ENCODE measurements at places on chromosomes 7 and 10. TPM values are rescaled to one million over a fixed set of nuclear protein-coding genes. Genes with fewer than 3 reads are reported as not detected.

GRCh38 chr7:136133551-136133950 lies 156.4 kb upstream of the MTPN start:
- no peak for DNase-seq

DNA sequence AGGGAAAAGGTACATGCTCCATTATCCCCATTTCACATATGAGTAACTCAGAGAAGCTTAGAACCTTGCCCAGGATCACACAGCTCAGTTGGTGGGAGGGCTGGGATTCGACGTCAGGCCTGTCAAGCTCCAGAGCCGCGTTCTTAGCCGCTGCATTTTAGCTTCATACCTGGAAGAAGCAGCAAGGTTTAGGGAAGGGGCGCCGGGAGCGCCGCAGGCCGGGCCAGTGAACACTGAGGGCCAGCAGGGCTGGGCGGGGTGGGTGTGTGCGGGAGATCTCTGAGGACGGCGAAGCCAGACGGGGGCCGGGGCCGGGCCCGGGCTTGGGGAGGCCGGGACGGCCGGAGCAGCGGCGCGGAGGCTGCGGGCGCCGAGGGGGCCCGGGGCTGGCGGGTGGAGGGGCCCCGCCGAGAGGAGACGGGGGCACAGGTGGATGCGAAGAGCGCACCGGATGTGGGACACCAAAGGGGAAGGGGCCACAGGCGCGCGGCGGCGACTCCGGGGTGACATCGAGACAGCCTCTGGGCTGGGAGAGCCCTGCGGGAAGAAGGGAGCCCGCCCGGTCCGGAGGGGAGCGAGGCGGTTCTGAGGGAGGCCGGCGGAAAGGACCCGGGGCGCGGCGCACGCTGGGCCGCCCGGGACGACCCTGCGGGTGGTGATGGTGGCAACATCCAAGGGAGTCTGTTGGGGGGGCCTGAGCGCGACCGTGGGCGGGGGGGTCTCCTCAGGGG lies 498 bp downstream of the NDST2 start:
- DNase-seq: peak; percentile 82

GRCh38 chr7:5610500-5611186 lies 170.8 kb downstream of the RNF216 start:
- DNase-seq: no peak

DNA sequence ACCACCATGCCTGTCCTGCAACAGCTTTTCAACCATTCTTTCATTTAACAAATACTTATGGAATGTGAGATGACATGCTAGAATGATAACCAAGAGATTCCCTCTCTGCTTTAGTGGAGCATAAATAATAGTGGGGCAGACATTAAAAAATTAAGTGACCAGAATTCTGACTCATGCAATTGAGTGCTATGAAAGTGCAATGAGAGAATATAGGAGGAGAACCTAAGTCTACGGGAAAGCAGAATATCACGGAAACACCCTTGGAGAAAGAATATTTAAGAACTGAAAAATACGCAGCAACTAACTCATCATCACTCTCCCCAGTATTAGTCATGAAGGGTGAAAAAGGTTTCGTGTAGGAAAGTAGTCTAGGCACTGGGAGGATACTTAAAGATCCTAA lies 7.1 kb downstream of the KIF5B start:
- DNase-seq: no peak

RAB19 gene
- total RNA-seq: 9.1 TPM

- no peak for DNase-seq
Observed at GRCh38 chr10:44581996-44582395, 197.1 kb upstream of the CXCL12 start.

GRCh38 chr7:2540641-2541051 lies 14.7 kb downstream of the BRAT1 start:
- peak; percentile 27 for DNase-seq

TNKS2 gene
- 43.2 TPM for total RNA-seq

GRCh38 chr10:43574906-43575305 lies 490 bp upstream of the ZNF239 start:
- no peak for DNase-seq

GRCh38 chr7:130365511-130366441 lies 14.5 kb upstream of the CPA1 start:
- DNase-seq: no peak

- no peak for DNase-seq
Observed at GRCh38 chr7:4185136-4185535, 497.0 kb upstream of the FOXK1 start.

DNA sequence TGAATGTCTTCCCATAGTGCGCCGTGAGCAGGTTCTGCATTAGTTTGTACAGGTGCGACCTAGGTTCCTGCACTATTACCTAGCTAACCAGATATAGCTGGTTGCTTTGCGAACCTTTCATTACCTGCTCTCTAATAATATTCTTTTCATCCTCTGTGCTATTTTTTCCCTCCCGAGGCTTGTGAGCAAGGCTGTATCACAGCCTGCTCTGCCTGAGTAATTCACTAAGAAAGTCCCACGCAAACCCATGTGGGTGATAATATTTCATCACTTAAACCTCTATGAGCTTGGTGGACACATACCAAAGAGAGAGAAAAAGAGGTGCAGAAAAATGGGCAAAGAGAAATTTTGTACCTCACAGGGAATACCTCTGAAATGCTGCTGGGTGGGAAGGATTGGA lies 8.4 kb downstream of the INHBA start:
- no peak for DNase-seq

GRCh38 chr7:42045961-42046360 lies 191.0 kb downstream of the GLI3 start:
- no peak for DNase-seq

GJD4 gene
- total RNA-seq: not detected

DNA sequence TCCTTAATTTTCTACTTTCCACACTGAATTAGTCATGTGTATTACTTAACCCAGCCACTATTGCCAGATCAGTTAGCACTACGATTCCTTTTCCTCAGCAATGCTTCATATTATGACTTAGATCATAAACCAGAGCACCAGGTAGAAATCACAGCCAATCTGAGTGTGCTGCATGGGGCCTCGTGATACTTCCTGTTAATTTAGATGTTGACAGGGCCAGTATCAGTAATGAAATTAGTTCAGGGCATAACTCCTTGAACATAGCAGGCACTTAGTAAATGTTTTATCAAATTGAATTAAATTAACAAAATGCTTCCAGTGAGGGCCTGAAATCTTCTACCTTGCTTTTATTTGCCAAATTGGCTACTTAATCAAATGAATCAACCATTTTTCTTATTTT lies 169.3 kb upstream of the LRGUK start:
- DNase-seq: no peak

GRCh38 chr7:114988755-114989375 lies 67.0 kb downstream of the MDFIC start:
- DNase-seq: no peak

- DNase-seq: no peak
Observed at GRCh38 chr7:22894546-22894945, 71.9 kb upstream of the TOMM7 start.

EBLN1 gene
- not detected for total RNA-seq

TAS2R4 gene
- 1.9 TPM for total RNA-seq

DNA sequence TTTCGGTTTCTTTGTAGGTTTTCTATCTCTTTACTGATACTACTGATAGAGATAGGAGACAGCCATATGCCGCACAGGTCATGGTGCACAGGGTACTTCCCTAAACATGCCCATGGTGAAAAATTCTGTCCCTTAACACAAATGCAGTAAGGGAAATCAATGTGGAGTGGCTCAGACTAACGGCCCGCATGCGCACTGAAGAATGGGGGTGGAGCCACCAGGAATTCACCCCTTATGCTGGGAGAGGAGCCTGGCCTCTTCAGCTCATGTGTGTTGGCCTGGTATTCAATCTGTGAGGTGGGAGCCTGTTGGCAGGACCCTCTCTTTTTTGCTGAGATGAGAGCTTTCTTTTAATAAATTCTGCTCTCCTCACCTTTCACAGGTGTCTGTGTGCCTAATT lies 8.4 kb upstream of the URGCP start:
- no peak for DNase-seq

DNA sequence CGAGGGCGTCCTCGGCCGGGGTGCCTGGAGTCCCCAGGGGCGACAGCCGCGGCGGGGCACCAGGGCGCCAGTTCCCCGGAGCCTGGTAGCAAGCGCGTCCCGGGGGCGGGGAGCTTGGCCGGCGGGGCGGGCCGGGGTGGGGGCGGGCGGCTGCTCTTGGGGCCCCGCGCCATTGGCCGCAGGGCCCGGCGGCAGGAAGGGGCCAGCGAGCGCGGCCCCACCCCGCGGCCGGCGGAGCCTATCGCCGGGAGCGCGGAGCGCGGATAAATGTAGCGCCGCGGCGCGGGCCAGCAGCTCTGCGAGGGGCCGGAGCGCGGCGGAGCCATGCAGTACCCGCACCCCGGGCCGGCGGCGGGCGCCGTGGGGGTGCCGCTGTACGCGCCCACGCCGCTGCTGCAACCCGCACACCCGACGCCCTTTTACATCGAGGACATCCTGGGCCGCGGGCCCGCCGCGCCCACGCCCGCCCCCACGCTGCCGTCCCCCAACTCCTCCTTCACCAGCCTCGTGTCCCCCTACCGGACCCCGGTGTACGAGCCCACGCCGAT lies at the start of gene HHEX:
Gene HHEX, plus strand, starts transcription at position 293 of the 548 bp plus-strand sequence. Its CDS starts 32 bp downstream, at position 325.
- DNase-seq: no peak

NEUROD6 gene
- not detected for total RNA-seq

VWDE gene
- total RNA-seq: 5.5 TPM

DNA sequence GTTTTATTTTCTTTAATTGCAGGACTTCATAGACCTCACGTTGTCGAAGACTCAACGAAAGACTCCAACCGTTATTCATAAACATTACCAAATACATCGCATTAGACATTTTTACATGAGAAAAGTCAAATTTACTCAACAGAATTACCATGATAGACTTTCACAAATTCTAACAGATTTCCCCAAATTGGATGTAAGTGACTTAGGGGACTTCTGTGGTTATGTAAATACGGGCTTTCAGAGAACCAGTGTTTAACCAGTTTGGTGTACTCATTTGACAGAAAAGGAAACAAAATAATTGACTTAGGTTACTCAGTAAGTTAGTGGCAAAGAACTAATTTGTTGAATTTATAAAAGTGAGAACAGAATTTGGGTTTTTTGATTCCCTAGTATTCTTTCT lies 4.2 kb downstream of the GTPBP4 start:
- DNase-seq: no peak

MICU1 gene
- 24.6 TPM for total RNA-seq

DNA sequence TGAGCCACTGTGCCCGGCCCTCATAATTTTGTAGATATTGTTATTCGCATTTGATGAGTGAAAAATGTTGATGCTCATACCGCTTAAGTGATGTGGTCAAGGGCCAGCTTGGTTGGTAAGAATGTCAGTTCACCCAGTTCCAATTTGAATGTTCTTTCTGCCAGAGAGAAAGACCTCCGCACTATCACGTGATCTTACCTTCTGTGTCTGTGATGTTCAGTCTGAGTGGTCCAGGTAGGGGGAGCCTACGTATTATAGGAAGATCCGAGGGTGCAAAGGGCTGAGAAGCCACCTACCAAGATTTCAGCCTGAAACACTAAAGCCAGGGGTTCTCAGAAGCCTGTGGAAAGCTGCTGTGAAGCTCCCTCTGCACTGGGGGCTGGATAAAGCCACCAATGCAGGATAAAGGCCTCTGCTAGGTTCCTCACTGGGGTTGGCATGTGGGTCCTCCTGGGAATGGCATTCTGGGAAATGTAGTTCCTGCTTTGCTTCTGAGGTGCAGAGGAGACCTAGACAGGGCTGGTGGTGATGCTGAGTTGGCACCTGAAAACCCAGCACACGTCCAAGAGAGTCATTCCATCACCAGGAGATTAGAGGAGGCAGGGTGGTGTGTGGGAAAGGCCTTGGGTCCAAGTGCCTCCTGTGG lies 64.7 kb upstream of the AOAH start:
- no peak for DNase-seq

- DNase-seq: no peak
Observed at GRCh38 chr10:21742740-21743412, 208.8 kb downstream of the MLLT10 start.

ANKRD22 gene
- not detected for total RNA-seq

DNA sequence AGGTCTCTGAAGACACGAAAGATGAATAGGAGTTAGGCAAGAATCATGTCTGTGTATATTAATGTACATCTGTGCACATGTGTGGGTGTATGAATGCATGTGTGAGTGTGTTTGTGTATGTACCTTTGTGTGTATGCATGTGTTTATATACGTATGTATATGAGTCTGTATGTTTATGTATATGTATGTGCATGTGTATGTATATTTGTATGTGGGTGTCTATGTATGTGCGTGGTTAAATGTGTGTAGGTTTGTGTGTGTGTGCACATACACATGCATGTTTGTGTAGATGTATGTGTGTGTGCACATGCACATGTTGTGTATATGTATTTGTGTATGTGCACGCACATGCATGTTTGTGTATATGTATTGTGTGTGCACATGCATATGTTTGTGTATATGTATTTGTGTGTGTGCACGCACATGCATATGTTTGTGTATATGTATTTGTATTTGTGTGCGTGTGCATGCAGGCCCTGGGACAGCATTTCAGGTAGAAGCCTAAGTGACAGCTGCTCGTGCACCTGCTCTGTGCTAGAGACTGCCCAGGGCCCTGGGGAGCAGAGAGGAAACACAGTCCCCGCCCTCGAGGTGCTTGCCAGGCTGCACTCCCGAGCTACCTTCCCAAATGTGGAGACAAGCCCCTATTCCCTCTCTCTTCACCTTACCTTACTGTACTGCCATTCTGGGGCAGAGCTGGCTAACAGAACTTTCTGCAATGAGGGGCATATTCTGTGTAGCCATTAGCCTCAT lies 12.1 kb downstream of the PNLIPRP1 start:
- no peak for DNase-seq

UFSP1 gene
- total RNA-seq: 3.0 TPM

DNA sequence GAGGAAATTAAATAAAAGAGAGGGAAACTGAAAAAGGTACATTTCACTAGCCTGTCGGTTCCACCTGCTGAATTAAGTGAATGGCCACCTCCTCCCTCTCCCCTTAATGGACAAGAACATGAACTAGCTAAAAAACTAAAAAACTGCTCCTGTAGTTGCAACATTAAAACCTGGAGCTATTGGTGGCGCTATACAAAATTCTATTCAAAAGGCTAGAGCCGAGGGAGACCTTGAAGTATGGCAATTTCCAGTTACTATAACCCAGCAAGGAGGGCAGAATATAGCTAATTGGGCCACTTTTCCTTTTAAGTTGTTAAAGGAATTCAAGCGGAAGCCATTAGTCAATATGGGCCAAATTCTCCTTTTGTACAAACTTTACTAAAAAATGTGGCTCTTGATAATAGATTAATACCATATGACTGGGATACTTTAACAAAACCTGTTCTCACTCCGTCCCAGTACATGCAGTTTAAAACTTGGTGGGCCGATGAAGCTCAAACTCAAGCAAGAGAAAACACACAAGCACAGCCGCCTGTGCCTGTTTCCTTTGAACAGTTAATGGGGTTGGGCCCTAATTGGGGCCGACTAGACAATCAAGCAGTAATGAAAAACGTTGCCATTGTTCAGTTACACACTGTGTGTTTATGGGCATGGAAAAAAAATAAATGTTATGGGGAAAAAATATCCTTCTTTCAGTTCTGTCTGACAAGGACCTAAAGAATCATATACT lies 6.5 kb upstream of the CHST3 start:
- no peak for DNase-seq

HOXA9 gene
- not detected for total RNA-seq

DNA sequence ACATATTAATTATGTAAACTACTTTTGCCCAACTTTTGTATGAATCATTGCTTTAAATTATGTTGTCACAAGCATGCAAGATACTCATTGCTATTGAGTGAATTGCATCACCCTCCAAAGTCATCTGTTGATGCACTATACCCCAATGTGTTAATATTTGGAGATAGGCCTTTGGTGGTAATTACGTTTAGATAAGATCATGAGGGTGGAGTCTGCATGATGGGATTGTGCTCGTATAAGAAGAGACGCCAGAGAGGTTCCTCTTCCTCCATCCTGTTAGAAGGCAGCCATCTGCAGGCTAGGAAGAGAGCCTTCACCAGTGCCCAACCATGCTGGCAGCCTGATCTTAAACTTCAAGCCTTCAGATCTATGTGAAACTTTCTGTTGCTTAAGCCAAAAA lies 95.3 kb upstream of the MAGI2 start:
- no peak for DNase-seq

Data from activated naive CD8-positive, alpha-beta T cell treated with anti-CD3 and anti-CD28 coated beads, Interleukin-2, amount 10 ng/mL, durations not matched to agents 7 days and 5 days (primary cell).